NCI-H2029 (cell line): ENCODE measurements at places on chromosomes 3 and 15.

DNA sequence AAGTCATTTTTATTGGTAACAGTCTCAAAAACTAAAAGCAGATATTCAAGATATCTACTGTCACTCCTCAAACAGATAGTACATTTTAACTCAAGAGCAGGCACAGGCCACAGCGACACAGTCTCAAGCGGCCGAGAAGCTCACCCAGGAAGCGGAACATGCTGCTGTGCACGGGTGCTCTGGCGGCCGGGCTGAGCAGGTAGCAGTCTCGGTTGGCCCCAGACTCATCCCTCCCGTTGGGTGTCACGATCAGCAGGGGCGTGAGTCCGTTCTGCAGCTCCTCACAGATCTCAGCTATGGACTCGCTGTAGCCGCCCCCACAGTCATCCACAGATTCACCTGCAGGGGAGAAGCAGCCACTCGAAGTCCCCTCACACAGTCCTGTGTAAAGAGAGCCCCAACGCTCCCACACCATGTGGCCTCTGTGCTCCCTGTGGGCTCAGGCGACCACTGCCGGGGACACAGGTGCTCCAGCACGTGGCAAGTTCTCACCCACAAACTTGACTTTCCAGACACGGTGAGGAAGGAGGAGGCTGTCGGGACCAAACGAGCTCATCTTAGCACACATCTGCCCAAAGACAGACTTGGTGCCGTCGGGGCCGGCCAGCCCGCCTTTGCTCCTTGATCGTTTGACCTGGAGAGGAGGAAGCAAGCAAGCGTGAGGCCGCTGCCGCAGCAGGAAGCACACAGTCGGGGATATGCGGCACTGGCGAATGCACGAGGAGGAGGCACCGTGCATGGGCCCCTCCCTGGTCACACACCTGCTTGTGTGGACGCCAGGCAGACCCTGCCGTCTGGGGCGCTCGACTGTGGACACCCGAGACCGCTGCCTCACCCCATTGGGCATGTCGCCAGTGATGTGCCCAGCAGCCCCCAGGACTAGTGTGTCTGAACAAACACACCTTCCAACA, 17.7 kb upstream of the OCA2 start:
- no peak for DNase-seq

- DNase-seq: no peak
Measured at GRCh38 chr3:161197855-161198850, 23.0 kb upstream of the NMD3 start.

GRCh38 chr15:38888701-38889221, 324.1 kb upstream of the RASGRP1 start:
- no peak for DNase-seq

DNA sequence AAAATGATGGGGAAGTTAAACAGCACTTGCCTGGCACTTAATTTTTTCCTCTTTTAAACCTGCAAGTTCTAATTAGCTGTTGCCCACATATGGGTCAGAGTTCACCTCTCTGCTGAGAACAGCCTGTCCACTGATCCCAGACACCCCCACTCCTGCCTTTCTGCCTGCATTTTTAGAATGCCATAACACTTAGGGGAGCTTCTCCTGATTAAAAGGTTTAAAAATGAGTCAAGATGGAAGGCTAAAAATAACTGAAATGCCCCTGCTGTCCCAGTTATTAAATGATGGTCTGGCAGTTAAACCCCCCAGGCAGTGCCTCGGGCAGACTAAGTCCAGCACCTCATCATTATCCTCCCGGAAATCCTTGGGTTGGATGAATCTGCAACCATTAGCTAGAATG, 913.6 kb upstream of the ARPP21 start:
- no peak for DNase-seq

- DNase-seq: no peak
Measured at GRCh38 chr3:16060358-16060852, 114.1 kb upstream of the GALNT15 start.

GRCh38 chr3:156643729-156644389, 30.5 kb upstream of the TIPARP start:
- DNase-seq: no peak

DNA sequence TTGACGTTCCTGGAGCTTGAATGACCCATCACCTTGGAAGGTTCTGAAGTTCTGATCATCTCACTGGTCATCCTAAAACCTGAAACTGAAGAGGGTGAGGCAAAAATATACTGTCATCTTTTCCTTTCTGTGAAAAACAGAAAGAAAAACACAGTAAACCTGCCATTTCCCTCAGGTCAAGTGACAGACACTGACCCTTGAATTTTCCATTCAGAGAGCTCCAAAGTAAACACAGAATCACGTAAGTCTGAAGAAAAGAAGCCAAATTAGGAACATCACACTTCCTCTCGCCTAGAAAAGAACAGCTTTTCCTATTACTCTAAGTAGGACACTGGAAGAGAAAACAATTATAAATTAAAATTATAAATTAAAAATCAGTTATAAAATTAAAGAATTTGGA, 78.7 kb upstream of the TGFBR2 start:
- no peak for DNase-seq

DNA sequence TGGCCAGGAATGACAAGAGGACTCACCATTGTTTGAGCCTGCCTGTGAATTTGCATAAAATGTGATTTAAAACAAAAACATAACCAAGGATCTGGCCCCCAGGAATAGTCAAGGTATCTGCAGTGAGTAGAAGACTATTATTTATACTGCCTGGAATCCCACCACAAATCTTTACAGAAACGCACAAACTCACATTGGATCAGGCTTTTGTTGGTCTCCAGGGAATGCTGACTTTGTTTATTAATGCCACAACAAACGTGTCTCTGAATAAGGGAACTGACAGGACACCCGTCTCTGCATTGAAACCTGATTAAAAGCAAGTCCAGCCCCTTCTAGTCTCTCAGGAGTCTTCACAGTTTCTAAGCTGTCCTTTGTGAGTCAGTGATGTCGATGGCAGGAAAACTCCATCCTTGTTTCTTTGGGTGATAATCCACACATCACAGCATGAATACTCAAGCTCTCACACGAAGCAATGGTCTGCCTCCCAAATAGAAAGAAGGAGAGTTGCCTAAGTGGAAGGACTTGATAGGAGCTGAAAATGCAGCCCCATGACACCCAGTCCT, 37.7 kb downstream of the CLDN18 start:
- DNase-seq: no peak

DNA sequence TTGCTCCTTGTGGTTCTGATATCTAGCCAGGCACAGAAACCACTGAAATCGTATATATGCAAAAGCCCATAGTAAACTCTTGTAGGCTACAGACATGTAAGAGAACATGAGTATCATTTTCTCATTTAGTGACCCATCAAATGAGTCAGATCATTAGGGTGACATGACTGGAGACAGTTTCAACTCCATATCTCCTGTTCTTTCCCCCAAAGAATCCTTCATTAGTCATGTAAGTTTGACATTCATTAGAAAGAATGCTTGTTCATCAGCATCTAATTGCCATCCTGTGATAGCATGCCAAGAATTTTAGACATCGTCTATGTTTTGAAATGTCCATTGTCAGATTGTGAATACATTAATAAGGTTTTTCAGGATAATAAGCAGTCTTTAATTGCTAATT, 264.9 kb upstream of the TPM1 start:
- DNase-seq: no peak

- no peak for DNase-seq
Measured at GRCh38 chr3:150063237-150063636, 92.5 kb upstream of the PFN2 start.

DNA sequence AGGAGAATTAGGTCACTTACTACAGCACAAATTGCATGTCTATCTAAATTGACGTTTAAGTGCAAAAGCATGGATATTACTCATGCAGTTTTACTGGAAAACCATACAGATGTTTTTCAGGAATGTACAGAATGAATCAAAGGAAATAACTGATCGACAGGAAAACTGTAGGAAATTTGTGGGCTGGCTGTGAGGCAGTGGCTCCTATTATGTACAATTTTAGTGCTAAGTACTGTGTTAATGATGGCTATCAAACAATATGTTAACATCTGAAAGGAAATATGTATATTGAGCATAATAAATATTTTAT, 6.9 kb downstream of the NUDT16 start:
- no peak for DNase-seq

GRCh38 chr3:10363935-10364334, 43.0 kb upstream of the SEC13 start:
- no peak for DNase-seq

GRCh38 chr3:134605556-134605955, 45.3 kb downstream of the KY start:
- no peak for DNase-seq

GRCh38 chr3:56851966-56852884, 50.5 kb upstream of the ARHGEF3 start:
- no peak for DNase-seq

DNA sequence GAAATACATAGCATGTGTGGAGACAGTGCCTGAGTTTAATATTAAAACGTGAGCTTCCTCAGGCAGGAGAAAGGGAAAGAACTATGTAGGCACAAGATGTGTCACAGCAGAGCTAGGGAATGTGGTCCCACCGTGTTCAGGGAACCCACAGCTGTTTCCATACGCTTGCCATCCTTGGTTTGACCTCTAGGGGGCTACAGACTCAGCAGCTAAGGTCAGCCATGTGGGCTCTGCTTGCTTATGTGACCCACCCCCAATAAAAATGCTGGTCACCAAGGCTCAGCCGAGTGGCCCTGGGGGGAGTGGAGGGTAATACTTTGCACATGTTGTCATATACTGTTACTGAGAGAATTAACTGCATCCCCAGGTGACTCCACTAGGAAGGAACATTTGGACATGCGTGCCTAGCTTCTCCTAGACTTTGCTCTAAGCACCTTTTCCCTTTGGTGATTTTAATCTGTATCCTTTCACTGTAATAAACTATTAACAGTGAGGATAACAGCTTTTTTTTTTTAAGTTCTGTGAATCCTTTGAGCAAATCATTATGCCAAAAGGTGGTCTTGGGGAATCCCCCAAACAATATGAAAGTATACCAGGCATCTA, 3.3 kb downstream of the TUBGCP5 start:
- no peak for DNase-seq

DNA sequence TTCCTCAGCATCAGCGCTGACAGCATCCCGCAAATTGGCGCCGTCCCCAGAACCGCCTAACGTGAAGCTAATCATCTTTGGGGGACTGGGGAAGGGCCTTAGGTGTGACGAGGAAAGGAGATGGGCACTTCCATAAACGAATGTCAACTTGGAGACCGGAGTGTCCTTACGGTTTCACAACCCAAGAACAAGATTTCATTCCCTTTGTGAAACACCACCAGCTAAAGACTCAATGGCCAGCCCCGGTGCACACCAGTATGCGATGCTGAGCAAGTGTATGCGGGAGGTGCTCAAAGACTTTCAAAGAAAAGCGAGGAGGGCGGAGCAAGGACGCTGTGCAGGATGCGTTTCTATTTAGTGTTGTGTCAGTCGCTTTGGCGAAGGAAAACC, 759 bp upstream of the TTBK2 start:
- no peak for DNase-seq

- no peak for DNase-seq
Measured at GRCh38 chr15:54962637-54963036, 234.1 kb downstream of the RSL24D1 start.

DNA sequence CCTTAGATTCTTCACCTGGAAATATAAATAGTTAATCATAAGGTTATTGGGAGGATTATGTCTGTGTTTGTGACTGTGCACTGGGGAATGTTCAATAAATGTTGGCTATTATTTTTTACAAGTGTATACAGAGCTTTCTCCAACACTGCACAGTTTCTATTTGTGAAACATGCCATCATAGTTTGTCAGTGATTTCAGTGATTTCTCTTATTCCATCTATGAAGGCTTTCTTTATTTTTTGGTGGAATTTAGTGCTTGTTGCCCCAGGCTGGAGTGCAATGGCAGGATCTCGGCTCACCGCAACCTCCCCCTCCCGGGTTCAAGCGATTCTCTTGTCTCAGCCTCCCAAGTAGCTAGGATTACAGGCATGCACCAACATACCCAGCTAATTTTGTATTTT, 545.0 kb upstream of the GRM7 start:
- DNase-seq: no peak

- DNase-seq: no peak
Measured at GRCh38 chr3:117674321-117674720, 964.7 kb downstream of the TUSC7 start.
